ENCODE measurements at places on chromosomes 6 and 20.

DNA sequence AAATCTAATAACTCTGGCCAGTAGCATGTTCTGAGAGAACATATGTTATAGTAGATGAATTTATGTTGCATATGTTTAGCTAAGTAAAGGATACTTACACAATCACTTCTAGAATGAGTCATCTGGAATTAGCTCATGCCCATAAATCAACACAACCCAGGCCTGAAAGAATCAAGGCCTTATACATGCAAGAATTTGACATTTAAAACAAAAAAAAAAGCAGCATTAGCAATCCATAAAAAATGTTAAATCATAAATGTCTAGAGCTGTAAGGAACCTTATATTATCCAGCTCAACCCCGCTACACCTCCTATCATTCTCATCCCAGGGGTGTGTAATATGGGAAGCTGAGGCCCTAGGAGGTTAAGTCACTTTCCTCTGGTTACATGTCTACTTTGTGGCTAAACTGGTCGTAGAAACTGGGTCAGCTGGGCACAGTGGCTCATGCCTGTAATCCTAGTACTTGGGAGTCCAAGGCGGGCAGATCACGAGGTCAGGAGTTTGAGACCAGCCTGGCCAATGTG lies 105.2 kb upstream of the CARMIL1 start:
- DNase-seq: no peak

- no peak for DNase-seq
These were observed 39.7 kb downstream of the BCL2L1 start for GRCh38 chr20:31682927-31683326.

- DNase-seq: no peak
These were observed 17.6 kb downstream of the PRDM1 start for GRCh38 chr6:106103728-106104109.

GRCh38 chr6:150698391-150698790 lies 98.7 kb downstream of the PLEKHG1 start:
- DNase-seq: no peak

GRCh38 chr20:41877911-41878310 lies 259.7 kb upstream of the CHD6 start:
- no peak for DNase-seq

DNA sequence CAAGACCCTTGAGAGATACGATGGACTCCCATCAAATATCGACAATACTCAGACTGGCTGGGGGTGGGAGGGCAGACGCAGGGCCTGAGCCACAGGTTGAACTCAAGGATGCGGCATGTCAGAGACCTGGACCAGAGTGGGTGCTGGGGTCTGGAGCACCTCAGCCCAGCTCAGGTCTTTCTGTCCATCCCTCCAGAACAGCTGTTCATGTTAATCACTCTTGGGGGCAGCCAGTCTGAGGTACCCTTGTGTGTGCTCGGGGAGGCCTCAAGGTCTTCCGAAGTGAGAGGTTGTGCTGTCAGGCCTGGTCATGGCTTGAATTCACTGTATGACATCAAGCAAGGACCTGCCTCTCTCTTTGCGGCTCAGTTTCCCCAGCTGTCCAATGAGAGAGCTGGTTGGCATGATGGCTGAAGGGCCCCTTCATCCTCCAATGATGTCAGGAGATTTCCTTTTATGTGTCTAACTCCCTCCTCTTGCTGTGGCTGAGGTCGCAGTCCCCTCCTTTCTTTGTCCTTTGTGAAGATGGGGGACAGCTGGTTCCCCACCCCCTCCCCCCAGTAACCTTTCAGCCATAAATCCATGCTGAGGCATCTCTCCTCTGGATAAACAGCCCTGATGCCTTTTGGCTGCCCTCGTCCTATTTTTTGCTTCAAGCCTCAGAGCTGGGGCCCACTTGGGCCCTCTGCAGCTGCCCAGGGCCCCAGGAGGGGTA lies 15.3 kb downstream of the MYH7B start:
- DNase-seq: no peak

DNA sequence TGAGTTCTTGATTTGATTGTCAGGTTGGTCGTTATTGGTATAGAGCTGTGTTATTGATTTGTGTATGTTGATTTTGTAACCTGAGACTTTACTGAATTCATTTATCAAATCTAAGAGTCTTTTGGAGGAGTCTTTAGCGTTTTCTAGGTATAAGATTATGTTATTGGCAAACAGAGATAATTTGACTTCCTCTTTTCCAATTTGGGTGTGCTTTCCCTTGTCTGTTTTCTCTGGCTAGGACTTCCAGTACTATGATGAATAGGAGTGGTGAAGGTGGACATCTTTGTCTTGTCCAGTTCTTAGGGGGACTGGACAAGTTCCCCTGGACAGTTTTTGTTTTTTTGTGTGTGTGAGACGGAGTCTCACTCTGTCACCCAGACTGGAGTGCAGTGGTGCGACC lies 17.4 kb downstream of the HLA-DOA start:
- no peak for DNase-seq

DNA sequence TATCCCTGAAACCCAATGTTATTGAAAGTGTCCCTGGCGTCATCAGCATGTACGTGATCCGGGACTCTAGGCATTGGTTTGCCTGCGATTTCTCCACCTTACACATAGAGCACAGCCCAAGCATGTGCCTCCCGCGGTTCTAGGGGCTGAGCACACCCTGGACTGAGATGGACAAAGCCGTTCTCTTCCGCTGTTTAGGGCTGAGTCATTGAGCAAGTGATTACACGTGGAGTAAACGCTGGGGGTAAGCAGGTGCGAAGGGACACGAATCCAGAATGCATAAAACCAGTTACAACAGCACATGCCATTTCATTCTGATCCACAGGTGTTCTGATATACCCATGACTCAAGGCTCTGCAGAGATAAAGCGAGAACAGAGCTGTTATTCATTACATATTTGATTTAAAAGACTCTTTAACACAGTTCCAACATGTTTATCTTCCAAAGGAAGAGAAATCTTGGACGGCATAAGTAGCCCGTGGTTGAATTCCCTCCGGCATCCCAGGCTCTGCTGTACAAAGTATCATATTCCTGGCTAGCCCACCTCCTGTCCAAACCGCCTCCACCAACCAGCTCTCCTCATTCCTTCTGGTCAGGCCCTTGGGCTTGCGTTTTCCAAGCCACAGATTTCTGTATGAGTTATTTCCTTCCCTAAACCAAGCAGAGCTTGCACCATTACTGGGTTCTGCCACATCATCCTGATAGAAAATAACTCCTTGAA lies 36.1 kb upstream of the THBS2 start:
- DNase-seq: no peak

- DNase-seq: no peak
These were observed 41.0 kb downstream of the ERMARD start for GRCh38 chr6:169792306-169793015.

GRCh38 chr20:13288357-13288756 lies 67.3 kb downstream of the ISM1 start:
- DNase-seq: no peak

GRCh38 chr20:55160037-55160436 lies 684.6 kb downstream of the DOK5 start:
- no peak for DNase-seq

DNA sequence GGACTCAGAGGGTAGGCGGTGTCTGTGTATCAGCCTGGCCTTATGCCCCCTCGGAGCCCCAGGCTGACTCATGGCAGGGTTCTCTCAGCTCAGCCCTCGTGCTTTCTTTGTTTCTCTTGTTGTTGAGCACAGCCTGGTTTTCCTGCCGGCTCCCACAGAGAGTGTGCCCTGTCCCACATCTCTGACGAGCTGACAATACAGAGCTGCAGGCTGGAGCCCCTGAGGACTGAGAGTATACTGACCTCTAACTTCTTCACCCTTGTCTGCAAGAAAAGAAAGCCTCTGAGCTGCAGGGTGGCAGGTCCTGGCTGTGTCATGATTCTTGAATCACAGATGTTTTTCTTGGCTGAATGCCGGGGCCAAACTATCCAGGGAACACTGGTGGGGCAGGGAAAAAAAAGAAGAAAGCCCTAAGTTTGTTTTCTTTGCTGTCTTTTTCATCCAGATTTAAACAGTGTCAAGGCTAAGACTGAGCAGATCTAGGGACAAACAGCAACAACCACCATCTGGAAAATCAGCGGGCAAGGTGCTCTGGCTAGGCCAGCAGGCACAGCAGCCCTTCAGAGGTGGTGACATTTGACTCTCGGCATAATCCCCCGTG lies 63.3 kb upstream of the ZNF133 start:
- DNase-seq: peak; percentile 67

DNA sequence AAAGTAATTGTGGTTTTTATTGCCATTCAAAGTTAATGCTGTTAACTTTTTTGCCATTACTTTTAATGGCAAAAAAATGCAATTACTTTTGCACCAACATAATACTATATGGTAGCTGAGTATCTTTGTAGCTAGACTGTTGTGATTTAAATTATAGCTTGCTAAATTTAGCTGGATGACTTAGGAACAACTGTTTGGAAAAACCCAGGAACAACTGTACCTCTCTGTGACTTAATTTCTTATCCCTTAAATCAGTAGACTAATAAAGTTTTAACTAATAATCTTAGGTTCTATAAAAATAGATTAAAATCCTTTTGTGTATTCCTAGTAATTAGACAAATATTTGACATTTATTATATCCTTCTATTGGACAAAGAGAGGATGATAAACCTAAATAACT lies 268.2 kb downstream of the TENT5A start:
- DNase-seq: no peak

Data from neuronal stem cell (in vitro differentiated cells).